ENCODE measurements at places on chromosomes 11 and 22.

DNA sequence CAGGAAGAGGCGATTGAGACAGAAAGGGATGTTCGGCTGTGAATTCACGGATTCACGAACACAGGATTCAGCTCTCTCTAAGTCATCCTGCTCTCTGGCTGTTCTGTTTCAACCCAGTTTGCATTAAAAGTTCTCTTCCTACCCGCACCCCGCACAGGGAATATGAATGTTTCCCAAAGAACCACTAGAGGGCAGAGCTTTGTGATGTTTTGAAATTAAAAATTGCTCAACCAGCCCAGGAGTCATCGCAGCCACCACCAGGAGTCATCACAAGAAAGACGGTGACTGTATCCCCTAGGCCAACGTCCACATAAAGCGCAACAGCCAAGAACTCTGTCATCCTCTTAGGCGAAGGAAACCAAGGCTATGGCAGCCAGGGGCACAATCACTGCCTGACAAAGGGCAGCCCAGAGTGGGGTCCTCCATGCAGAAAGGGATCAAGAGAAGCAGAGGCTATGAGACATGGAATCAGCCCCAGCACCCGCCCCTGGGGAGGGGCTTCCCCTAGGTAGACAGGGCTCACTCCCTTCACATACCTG, 122.4 kb downstream of the WT1 start:
- no peak for DNase-seq

DNA sequence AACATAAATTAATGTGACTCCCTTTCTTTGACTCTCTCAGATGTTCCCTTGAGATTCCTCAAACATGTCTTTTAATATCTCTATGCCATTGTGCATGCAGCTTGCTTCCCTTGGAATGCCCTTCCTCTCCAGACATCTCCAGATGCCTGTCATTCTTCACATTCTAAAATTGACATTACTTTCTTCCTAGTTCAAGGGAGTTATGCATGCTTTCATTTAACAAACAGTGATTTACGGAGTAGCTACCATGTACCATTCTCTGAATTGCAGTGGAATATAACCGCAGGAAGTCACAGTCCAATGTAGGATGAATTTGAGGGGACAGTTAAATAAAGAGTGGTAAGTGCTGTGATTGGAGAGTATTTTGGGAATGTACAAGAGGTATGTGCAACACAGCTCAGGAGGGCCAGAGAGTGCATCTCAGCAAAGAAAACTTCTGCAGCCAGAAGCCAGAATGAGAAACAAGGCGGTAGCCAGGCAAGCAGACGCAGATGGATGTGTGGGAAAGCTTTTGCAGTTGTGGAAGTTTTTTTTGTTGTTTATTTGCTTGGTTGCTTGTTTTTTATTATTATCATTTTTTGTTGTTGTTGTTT, 18.7 kb downstream of the MMP10 start:
- DNase-seq, result no peak

- peak; percentile 4 for DNase-seq
Observed at GRCh38 chr11:69470793-69471728, 10.4 kb upstream of the LINC01488 start.

DNA sequence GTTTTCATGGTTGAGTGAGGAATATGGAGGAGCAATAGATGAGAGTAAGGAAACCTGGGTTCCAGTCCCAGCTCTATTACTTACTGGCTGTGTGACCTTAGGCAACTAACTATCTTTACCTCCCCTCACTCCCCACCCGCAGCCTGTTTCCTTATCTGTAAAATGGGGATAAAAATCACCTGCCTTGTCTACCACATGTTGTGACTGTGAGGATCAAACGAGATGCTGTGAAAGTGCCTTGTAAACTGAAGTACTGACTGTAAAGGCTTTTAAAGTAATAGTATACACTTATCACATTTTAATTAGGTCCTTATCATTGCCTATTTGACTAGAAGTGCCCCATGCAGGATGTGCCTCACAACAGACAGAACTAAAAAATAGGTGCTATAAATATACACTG, 18.9 kb upstream of the PPP2R1B start:
- DNase-seq, result no peak

GRCh38 chr11:104899226-104899625, 966 bp upstream of the CASP12 start:
- DNase-seq, result no peak

DNA sequence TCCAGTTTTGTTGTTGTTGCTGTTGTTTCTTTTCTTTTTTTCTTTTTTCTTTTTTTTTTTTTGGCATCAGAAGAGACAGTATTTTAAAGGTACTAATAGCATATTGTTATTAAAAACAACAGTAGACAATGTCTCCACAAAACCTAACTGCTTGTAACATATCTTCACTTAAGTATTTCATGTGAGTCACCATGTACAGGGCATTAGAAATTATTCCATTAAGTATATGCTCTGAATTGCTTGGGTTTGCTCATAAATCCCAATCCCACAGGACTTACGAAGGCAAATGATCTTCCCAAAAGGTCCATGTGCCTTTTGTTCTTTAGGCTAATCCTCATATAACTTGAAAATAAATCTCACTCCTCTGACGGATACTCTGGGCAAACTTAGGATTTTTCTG, 35.9 kb downstream of the MAP6 start:
- DNase-seq, result no peak

- DNase-seq, result no peak
Observed at GRCh38 chr11:114174712-114175495, 115.4 kb downstream of the ZBTB16 start.

DNA sequence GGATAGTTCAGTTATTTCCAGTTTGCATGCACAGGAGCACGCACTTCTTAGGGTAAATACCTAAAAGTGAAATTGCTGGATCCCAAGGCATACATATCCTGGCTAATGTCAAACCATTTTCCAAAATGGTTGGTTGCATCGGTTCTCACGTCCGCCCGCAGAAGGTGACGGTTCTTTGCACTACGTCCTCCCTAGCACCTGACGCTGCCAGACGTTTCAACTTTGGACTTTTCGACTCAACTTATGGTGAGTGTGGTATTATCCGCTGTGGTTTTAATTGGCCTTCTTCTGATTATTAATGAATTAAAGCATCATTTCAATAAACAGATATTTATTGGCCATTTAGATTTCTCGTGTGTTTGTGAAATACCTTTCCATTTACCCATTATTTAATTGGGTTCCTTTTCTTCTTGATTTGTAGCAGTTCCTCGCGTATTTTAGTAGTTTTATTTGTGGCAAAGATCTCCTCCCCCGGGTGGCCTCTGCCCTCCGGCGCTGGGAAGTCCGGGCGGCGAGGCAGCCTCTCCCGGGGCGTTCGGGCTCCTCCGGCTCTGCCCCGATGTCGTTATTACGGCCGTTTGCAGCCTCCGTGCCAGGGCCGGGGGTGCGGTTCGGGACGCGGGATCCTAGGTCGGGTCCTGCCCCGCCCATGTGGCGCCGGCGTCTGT, at the start of gene JHY:
JHY (plus strand) TSS at position 571 of the 668 bp plus-strand sequence. CDS start 3,091 bp downstream, outside the sequence.
- no peak for DNase-seq

DNA sequence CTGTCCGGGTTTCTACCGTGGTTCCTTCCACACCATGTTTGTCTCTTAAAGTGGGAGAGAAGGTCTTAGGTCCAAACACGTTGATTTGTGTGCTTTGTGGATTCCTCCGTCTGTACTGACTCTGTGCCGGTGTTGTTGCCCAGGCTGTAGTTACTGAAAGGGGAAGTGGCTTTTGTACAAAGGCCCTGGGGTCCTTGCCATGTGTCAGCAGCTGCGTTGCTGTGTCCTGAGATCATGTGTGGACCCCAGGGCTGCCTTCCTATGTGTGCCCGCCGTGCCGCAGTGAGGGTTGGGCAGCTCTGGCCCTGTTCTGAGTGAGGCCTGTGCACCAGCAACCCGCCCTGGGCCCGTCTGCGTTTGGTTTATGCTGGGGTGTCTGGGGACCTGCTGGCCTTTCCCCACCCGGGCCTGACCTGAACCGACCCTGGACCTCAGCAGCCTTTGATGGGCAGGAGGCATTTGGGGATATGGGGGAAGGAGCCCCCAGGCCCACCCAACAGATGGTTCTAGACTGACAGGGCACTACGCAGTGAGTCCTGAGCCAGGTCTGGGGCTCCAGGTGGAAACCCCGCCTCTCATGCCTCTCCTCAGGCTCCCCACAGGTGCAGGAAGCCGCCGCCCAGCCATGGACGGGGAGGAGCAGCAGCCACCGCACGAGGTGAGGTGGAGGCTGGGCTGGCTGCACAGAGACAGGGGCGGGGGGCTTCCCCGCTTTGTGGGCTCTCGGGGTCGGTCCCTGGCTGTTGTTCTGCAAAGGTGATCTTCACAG, 6.9 kb downstream of the TRABD start:
- peak; percentile 73 for DNase-seq

GRCh38 chr11:3055891-3056290, 1.3 kb downstream of the CARS1 start:
- DNase-seq, result no peak

GRCh38 chr11:10628508-10629236, 60.2 kb upstream of the LYVE1 start:
- no peak for DNase-seq

DNA sequence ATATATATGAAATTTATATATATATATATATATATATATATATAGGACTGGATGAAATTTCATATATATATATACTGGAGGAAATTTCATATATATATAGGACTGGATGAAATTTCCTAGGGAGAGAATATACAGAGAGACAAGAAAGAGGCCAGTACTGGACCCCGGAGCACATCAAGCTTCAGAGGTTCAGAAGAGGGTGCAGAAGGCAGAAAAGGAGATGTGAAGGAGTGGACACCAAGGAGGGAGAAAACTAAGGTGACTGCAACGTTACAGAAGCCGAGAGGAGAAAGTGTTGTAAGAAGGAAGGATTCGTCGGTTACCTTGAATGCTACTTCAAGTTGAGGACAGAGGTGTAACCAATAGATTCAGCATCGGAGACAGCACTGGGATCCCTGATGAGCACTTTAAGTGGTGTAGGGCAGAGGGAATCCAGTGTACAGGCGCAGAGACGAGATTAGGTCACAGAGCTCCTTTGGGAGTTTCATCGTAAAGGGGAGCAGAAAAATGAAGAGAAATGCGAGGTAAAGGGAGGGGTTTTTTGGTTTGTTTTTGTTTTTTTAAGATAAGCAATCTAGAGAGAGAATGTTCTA, 8.5 kb upstream of the TPH1 start:
- no peak for DNase-seq

GRCh38 chr11:64064374-64065140, 28.8 kb downstream of the FLRT1 start:
- DNase-seq, result no peak

GRCh38 chr11:10617551-10617950, 49.1 kb upstream of the LYVE1 start:
- DNase-seq, result no peak

- no peak for DNase-seq
Observed at GRCh38 chr11:68651208-68651984, 32.9 kb upstream of the GAL start.

- DNase-seq, result no peak
Observed at GRCh38 chr11:27317751-27318150, 45.3 kb downstream of the CCDC34 start.

DNA sequence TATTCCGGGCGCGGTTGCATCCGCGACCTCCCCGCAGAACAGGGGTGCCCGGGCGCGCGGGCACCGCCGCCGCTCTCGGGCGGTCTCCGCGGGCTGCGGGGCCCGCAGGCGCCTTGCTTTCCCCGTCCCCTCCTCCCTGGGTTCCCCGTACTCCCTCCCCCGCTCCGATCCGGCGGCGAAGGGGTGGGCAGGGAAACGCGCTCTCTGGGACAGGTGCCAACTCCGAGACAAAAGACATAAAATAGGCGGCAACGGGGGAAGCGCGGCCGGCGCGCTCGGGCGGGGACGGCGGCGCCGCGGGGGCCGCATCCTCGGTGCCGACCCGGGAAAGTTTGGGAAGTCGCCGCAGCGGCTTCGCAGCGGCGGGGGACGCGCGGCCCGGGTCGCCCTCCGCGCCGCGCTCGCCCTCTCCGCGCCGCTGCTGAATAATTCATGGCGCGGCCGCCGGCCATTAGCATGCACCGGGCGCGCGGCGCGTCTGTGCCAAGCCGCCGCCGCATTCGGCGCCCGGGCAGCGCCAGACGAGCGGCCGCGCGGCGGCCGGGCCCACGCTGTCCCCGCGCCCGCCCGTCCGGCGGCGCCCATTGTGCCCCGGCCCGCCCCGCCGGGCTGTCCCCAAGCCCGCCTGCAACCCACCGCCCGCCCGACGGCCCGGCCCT, 78.7 kb upstream of the PPARA start:
- peak; percentile 60 for DNase-seq

- DNase-seq, result no peak
Observed at GRCh38 chr11:28569106-28569505, 460.9 kb downstream of the METTL15 start.

GRCh38 chr22:19607192-19608002, 83.2 kb upstream of the CLDN5 start:
- DNase-seq, result peak; percentile 21

DNA sequence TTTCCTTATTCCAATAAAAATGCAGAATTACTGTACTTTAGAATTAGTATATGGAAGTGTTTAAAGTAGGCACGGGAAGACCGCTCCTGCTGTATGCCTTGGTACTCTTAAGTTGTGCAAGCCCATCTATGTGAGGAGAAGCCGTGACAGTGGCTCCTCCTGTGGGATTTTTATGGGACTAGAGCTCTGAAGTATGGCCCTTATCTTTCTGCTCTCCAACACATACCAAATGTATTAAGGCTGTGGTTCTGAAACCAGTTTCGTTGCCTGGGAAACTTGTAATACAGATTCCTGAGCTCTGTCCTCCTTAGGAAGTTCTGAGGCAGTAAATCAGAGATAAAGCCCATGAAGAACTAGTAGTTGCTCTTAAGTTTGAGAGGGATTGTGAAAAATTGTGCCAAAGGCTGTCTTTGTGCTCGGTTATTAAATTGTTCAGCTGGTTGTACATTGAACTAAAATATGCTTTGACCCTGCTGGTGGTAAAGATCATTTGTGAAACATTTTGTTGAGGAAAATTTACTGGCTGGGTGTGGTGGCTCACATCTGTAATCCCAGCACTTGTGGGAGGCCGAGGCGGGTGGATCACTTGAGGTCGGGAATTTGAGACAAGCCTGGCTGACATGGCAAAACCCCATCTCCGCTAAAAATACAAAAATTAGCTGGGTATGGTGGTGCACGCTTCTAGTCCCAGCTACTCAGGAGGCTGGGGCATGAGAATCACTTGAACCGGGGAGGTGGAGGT, 29.3 kb downstream of the RTN3 start:
- DNase-seq, result no peak

- DNase-seq, result no peak
Observed at GRCh38 chr22:43919106-43919973, 4.3 kb upstream of the PNPLA3 start.

- DNase-seq, result no peak
Observed at GRCh38 chr11:33168709-33169200, 7.5 kb upstream of the CSTF3 start.

GRCh38 chr11:3645552-3645951, 624 bp downstream of the ART1 start:
- no peak for DNase-seq

GRCh38 chr11:60370252-60370810, 8.0 kb upstream of the MS4A7 start:
- no peak for DNase-seq

DNA sequence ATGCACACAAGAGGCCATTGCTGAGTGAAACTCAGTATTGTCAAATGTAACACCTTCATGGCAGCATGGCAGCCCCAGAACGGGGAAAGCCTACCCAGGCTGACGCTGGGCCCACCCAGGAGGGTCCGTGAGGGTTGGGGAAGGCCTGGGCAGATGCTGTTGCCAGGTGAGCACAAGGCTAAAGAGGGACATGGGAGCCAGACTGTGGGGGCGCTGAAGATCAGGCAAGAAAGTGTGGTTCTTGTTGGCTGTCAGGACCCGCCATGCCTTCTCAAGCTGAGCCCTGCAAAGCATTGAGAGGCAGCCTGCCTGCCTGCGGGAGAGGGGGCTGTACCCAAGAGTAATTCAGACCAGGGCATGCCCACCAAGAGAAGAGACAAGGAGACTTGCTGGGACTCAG, 85.0 kb upstream of the PITPNB start:
- DNase-seq, result no peak
